ENCODE measurements at places on chromosomes 16 and 17.

GRCh38 chr16:13307851-13308250, 406.5 kb downstream of the SHISA9 start:
- DNase-seq = no peak

DNA sequence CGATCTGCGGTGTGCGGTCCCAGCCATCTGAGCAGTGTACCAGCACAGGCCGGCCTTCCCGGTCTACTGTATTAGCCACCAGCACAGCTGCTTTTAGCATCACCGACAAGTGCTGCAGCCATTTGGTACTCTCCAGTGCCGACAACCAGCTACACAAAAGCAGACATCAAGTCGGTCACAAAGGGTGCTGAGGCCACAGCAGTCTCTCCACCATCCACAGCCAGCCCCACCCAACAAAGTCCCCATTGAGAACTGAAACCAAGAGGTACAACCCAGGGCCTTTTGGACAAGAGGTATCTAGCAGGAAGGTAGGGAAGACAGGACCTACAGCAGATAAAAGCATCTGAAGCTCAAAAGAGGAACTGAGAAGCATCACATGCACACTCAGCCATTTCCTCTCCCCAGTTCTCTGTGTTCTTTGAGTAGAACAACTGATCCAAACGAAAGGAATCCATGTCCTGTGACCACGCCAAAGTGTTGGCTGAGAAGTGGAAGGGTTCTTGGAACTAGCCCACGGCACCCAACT, 9.5 kb downstream of the MTMR4 start:
- DNase-seq = peak; percentile 71

DNA sequence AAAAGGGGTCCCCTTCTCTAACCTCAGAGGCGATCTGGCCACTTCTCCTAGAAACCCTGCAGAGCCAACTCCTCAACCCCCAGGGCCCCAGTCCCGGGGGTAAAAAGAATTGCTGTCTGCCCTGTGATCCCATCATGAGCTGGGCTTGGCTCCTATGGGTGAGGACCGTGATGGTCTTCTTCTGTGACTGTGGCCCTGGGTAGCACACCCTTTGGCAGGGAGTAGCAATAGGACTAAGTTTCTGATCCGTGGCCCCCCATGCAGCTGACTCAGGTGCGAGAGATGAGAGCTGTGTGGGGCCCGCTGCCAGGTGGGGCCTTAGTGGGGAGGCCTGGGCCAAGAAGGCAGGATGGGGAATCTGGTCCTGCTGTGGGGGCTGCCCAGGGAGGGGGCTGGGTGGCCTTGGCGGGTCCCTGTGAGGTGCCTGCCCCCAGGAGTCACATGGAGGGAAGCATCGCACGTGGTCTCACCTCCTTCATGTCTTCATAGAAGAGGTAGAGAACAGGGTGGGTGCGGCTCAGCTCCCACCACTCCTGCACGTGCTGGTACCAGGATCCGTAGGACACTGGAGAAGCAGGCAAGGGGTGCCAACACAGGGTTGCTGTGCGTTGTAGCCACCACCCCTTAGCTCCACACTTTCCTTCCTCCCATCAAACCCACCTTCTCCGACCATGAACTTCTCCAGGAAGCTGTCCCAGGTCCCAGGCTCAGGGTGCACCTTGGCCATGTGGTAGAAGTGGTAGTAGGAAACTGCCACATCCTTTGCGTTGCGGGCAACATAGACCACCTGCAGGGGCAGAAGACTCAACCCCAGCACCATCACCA, 3.3 kb downstream of the SULT1A1 start:
- no peak for DNase-seq

DNA sequence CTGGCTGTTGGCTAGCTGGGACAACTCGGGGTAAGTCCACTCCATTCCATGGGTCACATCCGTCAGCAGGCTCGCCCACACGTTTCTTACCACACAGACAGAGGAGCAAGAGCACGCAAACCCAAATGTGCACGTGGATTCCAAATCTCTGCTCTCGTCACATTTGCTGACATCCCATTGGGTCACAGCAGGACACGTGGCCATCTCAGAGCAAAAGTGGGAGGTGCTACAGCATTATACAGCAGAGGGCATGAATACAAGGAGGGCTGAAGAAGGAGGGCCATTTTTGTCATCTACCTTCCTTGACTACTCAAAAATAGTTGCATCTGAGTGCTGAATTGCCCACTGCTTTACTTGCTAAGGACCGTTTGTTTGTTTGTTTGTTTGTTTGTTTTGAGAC, 84.7 kb downstream of the RBBP6 start:
- DNase-seq = no peak

DNA sequence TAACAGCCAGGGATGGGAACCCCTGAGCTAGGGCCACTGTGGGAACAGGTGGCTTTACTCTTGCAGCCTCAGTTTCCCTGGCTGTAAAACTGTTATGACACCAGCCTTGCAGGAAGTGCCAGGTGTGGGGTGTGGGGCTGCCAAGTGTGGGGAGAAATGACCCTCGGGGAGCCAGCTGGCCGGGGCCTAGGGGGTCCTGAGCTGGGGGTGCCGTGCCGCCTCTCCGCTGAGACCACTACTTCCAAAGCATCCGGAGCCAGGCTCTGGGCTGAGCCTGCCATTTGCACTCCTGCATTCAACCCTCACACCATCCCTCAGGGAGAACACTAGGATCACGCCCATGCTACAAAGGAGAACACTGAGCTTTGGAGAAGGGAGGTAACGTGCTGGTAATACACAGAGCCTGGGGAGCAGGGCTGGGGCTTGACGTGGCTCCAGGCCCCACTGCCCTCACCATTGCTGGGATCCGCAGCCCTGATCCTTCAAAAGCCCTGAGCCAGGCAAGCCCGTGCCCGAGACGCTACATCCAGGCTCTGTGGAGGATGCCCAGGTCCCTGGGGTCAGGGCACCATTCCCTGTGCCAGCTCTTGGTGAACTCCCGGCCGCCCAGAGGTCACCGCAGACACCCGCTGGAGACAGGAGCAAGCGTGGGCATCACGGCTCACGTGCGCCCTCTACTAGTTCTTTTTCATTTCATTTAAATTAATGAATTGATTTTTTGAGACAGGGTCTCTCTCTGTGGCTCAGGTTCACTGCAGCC, 28.8 kb upstream of the GINS2 start:
- DNase-seq = peak; percentile 54

DNA sequence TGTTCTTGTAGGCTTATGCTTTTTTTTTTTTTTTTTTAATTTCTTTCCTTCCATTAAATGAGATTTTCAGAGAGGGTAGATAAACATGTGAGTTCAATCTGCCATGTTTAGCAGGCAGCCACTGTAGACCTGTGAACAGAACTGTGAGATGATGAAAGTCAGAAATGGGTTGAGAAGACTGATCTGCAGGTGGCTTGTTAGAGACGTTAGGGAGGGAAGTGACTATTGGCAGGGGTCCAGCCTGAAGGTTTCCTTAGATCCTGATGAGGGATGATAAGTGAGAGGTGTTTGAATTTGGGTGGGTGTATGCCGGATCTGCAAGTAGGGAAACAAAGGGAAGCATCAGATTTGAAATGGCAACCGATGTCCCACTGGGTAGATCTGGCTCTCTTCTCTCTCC, 157.8 kb downstream of the HS3ST3B1 start:
- peak; percentile 6 for DNase-seq

DNA sequence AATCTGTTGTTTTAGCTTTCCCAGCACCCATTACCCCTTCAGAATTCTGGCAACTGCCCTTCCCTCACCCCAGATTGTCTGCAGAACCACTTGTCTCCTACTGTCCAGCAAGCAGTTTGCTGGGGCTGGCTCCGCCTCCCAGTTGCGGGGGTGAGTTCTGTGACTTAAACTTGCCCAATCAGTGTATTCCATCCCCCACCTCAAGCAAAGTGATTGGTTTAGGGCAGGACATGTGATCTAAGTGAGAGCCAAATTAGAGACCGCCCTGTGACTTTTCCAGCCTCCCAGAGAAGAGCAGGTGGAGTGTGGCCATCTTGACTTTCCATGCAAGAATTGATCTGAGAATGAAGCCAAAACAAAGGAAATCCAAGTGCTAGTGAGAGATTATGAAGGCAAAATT, 22.7 kb upstream of the SRCIN1 start:
- DNase-seq = peak; percentile 34

DNA sequence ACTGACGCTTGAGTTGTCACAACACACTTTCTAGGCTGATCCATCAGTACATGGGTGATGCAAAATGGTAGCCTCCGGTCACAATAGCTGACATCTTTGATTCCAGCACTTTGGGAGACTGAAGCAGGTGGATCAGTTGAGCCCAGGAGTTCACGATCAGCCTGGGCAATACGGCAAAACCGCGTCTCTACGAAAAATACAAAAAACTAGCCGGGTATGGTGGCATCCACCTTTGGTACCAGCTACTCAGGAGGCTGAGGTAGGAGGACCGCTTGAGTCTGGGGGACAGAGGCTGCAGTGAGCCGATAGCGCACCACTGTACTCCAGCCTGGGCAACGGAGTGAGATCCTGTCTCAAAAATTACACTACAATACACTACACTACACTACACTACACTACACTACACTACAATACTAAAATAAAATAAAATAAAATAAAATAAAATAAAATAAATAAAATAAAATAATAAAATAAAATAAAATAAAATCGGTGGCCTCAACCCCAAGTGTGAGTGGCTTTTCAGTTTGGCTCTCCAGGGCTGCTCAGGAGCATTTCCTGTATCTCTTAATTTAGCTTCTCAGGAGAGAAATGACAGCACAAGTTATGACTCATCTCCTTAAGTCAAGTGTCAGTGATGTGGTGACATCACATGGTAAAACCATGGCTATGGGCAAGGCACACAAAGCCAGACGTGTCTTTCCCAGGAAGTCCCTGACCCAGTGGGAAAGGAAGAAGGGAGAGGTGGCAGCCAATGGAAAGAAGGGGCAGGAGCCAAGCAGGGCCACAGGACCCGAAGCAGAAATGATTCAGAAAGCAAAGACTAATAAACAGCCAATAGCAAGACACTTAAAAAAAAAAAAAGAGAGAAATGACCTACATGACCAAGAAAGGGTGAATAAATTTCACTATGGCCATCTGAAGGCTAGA, 75.3 kb upstream of the TBC1D3K start:
- DNase-seq = peak; percentile 91

DNA sequence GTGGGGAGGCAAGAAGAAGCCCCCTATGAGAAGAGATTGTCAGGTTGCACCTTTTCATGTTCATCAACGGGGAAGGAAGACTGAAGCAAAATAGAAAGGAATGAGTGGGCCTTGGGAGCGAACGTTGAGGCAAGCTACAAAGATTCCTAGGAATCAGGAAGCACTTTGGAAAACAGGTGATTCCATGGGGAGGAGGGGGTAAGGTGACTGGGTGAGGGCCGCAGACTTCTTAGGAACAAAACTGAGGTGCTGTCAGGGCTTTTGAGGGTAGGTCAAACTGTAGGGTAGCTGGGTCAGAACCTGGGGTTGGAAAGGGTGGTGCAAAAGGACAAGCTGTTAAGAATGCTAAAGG, 528 bp downstream of the ITFG1 start:
- DNase-seq = no peak

DNA sequence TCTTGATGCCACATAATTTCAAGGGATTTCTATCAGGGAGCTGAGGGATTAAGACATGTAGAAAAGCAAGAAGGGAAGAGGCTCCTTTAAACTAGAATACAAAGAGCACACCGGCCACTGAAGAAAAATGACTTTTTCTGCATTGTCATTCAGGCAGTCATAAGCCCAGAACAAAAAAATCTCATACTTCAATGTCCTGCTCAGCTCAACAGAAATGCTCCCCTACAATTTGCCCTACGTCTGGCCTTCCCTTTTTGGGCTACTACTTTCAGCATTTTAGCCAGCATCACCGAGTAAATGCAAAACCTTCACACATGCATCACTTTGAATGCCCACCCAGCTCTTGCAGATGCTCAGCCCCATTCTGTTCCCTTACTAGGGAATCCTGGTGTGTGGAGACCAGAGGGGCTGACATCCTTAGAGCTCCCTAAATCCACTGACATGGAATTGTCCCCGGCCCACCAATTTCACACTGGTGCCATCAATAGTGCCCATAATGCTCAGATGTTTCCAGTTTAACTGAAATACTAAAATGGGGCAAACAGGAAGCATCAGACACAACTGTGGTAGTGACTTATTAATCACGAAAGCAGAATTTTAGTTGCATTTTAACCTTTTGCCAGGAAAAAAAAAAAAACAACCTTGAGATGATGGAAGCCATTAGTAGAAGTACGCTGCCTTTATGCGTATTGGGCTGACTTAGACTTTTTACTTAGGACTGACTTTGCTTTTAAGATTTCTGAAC, 2.7 kb downstream of the MAP3K14 start:
- no peak for DNase-seq

- no peak for DNase-seq
These were observed 852 bp upstream of the HELZ start for GRCh38 chr17:67245694-67246402.

- no peak for DNase-seq
These were observed 928 bp downstream of the HBA1 start for GRCh38 chr16:177394-177822.

DNA sequence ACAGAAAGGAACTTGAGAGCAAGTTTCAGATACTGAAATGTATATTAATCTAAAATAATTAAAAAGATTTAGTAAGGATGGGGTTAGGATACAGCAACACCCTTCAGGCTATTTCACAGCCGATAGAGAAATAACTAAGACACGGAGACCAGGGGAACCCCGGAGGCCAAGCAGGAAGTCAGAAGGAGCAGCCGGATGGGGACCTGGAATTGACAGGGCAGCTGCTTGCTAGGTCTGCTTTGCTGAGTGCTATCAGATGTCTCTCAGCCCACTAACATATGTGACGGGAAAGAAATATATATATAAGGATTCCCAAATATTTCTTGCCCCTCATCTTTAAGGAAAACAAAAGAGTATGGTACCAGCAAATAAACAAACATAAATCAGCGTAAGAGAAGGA, 154.1 kb upstream of the CDH5 start:
- DNase-seq = no peak

GRCh38 chr17:15431766-15432165, 35.7 kb downstream of the CDRT4 start:
- DNase-seq = no peak

GRCh38 chr17:34519282-34519681, 60.1 kb upstream of the TMEM132E start:
- no peak for DNase-seq

DNA sequence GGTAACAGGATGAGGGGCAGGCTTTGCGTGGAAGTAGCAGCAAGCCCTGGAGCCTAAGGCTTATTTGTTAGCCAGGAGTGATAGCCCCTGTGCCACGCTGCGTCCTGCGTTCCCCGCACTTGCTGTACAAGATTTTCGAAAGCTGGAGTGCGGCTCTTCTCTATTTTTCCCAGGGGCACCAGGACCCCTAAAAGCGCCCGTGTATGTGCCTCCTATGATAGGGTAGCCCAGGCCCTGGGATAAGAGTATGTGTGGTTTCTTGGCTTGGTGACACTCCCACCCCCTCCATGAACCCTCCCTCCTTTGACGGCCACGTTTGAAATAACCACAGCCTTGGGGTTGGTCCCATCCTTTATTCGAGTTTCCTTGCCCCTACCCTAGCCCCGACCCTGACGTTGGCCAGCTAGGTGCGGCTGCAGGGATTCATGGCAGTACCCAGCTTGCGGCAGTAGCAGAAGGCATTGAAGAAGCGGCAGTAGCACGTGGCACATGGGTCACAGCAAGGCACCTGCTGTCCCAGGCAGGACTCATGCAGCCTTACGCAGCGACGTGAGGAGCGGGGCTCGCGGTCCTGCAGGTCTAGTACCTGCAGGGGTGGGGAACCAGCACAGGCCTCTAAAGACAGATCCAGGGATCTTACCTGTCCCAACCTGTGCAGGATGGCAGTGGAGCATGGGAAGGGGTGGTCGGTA, 968 bp downstream of the AGRP start:
- no peak for DNase-seq
